NCI-H1436 treated with DMSO at 0.1 percent for 48 hours (cell line): ENCODE measurements at places on chromosomes 12 and 14.

DNA sequence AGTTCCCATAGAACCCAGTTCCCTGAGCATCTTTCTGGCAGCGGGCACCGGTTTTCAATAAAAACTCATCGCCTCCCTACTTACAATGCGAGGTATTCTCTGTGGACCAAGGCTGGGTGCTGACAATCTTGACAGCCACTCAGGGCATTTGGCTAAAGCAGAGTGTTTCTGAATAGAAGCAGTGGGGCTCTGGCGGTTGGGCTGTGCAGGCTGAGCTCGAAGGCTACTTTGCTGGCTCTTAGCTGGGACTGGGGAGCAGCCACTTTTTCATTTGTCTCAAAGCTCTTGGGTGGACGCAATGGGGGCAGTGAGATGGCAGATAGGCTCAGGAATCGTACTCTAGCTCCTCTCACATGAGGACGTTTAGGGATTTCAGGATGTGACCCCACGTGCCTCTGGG lies 151.8 kb downstream of the UNC79 start:
- no peak for DNase-seq

GRCh38 chr12:132379576-132379975 lies 50.2 kb upstream of the GALNT9 start:
- DNase-seq = no peak

GRCh38 chr14:99971087-99971940 lies 93.9 kb upstream of the EVL start:
- peak; percentile 44 for DNase-seq

GRCh38 chr14:77337880-77338279 lies 17.0 kb downstream of the GSTZ1 start:
- no peak for DNase-seq

- no peak for DNase-seq
Observed at GRCh38 chr14:55578511-55578910, 1.5 kb upstream of the KTN1 start.

DNA sequence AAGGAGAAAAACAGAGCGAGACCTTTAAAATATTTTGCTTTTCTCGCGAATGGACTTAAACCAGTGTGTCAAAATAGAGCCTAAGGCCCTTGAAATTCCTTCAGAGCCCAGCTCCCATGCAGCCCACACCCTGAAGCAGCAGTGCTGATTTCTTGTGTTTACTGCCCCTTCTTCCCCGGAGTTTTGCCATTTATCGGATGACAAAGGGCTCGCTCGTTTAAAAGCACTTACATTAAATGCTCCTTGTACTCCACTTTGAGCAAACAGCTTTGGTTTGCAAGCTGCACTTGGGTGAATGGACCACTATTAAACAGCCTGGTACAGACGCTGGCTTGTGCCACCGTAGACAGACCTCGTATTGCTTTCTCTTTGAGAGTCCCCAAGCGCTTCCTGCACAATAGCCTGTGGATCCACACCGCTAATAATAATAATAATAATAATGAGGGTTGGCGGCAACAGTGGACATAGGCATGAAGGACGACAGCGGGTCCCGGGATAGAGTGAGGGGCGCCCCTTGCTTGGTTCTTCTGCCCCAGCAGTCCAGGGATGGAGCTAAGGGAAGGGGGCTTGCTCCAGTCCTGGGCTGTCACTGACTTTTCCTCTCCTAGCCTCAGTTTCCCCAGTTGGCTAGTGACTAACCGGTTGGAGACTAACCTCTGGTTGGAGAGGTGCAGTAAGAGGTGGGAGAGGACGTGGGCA lies 6.6 kb downstream of the DLK1 start:
- no peak for DNase-seq

DNA sequence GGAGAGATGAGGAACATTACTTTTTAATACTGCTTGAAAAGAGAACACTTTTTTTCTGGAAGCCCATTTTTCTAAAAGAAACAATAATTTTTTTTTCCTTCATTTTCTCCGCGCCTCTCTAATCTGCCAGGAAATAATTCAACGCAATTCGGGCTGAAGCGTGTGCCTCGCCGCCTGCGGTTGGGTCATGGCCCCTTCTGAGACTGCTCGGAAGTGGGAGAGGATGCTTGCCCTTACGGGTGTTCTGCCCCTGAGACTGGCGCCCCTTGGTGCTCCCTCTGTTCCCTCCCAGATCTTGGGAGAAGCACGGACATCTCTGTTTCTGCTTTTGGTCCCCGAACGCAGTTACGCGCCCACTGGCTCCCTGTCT lies 332 bp upstream of the TBC1D30 start:
- DNase-seq = peak; percentile 42

GRCh38 chr14:79281244-79282152 lies 929.8 kb downstream of the DIO2 start:
- no peak for DNase-seq

DNA sequence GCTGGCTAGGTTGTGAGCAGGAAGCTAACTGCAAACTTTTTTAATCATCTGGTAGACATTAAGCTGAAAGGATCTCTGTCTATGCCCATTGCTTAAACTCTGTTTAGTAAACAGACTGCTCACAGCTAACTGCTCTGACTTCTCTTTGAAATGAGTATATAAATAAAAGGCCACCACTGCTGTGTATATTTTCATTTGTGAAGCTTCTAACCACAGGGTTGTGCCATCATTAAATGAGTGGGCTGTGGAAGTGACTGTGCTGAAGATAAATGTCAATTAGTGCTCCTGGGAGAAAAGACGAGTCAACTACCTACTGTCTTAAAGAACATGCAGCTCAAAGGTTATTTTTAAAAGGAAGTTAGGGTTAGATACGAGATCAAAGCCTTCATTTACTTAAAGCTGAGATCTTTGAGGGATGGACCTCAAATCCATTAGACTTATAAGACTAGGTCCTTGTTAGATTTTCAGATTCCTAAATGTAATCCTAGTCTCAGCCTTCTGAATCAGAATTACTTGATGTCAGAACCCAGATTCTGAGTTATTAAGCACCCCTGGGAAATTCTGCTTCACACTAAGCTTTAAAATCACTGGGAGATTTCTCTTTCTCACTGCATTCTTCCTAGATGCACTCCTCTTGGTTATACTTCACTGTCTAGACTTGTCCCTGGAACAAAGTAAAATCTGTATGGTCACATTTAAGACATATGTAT lies 213.1 kb upstream of the FLRT2 start:
- DNase-seq = no peak

DNA sequence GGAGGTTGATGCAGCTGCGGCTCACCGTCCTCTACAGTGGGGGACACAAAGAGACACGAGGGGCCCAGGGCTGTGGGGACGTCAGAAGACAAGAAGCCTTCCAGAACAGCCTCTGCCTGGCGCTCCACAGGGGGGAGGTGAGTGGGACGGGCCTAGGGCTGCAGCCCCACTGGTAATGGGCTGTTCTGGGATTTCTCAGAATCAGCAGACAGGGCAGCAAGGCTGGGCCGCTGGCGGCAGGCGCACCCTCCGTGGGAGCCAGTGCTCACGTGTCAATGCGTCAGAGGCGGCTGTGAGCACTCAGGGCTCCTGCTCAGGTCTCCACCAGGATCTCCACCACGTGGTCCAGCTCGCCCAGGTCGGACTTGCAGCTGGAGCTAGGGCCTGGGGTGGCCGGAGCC lies 10.0 kb downstream of the CDCA4 start:
- DNase-seq = no peak

DNA sequence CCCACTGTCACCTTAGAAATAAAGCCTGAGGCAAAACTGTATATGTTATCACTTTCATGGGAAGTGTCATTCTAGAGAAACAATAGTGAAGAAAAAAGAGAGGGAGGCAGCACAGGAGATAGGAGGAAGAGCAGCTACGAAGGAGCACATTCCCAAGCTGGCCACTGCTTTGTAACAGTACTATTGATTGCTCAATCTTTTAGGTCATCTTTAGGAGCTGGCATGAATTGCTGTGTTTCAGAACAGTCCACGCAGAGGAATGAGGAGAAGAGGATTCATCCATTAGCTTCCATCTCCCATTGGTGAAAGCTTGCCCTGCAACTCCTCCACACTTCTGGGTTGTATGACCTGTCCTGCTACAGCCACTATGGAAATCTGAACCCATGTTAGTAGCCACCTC lies 372.5 kb upstream of the DDHD1 start:
- no peak for DNase-seq

- DNase-seq = no peak
Observed at GRCh38 chr12:127260531-127260930, 1006.4 kb upstream of the TMEM132C start.

DNA sequence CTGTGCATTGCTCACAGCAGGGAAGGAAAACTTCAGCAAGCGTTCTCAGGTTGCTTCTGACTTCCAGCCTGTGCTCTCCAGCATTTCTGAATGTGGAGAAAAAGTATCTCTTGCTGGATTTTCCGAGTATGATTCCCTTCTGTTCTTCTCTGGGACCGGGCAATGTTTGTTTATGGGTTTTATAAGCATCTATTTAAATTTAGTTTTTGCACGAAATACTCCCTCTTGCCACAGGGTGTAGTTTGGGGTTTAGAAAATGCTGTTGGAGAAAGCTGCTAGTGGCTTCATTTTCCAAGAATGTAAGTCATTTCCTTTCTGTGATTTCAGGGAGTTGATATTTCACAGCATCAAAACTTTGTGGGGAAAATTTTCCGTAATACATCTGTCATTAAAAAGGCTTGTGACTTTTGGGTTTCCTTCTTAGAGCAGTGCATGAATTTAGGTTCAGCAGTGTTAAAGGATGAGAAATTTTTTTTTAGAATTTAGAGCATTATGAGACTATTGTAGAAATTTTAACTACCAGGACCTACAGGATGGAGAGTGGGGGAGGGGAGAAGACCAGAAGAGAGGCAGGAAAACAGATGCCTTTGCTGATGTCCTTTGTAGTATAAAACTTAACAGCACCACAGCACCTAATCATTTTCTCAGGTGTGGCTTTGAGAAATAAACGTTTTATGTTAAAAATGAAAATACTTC lies 1.5 kb downstream of the FRMD6 start:
- DNase-seq = no peak

- DNase-seq = no peak
Observed at GRCh38 chr12:18320036-18320617, 58.8 kb downstream of the PIK3C2G start.

DNA sequence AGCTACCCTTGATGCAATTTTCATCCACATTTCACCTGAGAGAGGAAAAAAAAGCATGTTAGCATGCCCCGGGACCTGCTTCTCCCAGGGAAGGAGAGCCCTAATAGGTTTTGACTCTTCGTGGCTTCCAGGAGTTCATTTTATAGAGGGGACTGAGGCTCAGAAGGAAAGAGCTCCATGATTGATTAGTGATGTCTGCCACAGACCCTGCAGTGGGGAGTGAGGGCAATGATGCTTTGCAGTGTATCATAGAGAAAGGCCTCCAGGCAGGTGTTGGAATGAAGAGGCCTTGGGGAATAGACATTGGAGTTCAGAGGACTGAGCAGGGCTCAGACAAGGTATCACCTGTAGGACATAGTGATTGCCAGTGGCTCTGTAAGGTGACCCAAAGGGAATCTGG lies 41.5 kb downstream of the RNFT2 start:
- no peak for DNase-seq

- no peak for DNase-seq
Observed at GRCh38 chr12:108595711-108596647, 1.9 kb downstream of the TMEM119 start.

GRCh38 chr14:105005329-105005928 lies 15.5 kb downstream of the CDCA4 start:
- DNase-seq = no peak

- no peak for DNase-seq
Observed at GRCh38 chr12:80707126-80707829, at the start of gene MYF6. MYF6 (plus strand) TSS chr12:80707634; CDS start chr12:80707720, 86 bp downstream.

DNA sequence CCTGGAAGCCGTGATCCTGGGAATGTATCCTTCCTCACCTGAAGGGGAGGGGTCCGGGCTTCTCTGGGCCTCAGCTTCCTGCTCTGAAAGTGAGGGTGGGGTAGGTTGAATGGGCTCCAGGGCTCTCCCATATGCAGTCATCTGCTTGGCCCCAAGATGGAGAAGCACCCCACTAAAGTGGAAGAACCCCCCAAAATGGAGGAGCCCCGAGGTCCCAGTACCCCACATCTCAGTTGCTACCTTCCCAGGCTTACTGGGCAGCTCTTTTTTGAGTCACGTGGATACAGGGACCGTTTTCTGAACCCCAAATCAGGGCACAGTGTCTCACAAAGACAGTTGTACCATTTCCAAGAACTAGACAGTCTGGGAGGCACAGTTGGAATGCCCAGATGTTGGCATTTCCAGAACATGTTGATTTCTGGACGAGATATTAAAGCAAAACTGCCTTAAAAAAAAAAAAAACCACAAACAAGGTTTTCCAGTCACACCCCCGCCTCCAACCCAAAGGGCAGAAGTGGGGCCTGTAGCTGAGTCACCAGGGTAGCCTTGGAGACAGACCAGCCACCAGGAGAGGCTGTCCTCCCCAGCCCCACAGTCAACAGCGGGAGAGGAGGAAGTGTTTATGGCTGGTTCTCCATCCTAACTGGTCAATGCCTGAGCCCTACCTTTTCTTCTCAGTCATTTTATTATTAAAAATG lies 12.1 kb downstream of the VASH1 start:
- no peak for DNase-seq

DNA sequence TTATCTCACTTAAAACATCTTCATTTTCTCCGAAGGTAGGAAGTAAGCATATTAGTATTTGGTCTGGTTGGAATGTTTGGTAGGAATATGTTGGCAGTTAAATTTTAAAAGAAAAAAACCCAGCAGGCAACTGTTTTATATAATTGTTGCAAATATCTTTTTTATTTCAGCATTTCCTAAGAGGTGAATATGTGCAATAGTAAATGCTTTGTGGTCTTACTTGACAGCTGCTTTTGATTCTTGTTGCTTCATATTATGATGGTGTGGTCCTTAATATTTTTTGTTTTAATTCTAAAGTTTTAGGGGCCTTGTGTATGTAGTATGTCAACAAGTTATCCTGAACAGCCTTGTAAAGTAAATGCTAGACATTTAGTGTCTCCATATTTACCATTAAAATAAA lies 6.3 kb downstream of the TRAFD1 start:
- no peak for DNase-seq

GRCh38 chr12:91381309-91381804 lies 198.7 kb upstream of the DCN start:
- peak; percentile 48 for DNase-seq
